ENCODE measurements at places on chromosomes 1 and 21.
A peak's percentile ranks its signal among the peaks of the same experiment; 100 is the strongest.

- no peak for DNase-seq
These were observed 8.5 kb upstream of the WDR47 start for GRCh38 chr1:109050228-109050995.

GRCh38 chr1:241186716-241187115, 170.3 kb downstream of the RGS7 start:
- no peak for DNase-seq

DNA sequence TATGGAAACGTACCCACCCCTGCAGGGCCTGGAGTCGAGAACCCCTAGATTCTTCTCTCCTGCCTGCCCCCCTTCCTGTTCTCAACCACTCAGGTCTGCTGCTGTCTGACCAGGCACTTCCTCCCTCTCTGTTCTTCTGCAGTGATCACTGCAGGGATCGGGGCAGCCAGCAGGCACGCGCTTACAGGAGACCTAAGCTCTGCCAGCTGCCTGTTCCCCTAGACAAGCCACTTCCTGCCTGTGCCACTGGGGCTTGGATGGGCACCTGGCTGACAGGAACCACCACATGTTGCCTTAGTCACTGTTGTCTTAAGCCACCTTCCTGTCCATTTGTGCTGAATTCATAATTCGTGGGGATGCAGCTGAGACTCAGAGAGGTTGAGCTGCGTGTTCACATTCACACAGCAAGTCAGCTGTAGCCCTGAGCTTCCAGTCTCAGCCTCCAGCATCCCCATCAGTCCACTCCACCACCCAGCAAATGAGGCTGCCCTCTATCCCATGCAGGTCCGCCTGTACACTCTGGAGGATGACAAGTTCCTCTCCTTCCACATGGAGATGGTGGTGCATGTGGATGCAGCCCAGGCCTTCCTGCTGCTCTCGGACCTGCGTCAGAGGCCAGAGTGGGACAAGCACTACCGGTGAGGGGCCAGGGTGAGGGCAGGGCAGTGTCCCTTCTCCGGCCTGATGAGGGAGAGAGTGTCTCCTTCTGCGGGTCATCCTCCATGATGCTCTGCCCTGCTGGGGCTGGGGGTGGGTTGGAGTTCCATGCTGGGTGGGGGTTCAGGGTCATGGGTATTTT, 18.6 kb downstream of the FAM151A start:
- DNase-seq: no peak

GRCh38 chr1:9395018-9395417, 102.3 kb downstream of the SPSB1 start:
- no peak for DNase-seq

DNA sequence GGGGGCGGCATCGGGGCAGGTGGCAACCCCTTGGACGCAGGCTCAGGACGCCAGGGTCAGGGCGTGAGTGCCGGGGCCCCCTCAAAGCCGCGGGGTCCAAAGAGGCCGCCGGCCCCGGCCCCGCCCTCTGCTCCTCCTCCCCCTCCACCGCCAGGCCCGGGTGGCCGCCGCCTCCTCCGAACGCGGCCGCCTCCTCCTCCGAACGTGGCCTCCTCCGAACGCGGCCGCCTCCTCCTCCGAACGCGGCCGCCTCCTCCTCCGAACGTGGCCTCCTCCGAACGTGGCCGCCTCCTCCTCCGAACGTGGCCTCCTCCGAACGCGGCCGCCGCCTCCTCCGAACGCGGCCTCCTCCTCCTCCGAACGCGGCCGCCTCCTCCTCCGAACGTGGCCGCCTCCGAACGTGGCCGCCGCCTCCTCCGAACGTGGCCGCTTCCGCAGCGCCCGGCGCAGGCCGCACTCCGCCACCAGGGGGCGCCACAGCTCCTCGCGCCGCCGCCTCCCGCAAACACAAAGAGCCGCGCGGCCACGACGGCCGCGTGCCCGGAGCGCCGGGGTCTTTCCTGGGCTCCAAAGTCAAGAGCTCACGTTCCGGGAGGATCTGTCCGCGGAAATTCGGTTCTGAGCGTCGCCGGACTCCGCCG, 19.3 kb upstream of the SAMD11 start:
- peak; percentile 77 for DNase-seq

DNA sequence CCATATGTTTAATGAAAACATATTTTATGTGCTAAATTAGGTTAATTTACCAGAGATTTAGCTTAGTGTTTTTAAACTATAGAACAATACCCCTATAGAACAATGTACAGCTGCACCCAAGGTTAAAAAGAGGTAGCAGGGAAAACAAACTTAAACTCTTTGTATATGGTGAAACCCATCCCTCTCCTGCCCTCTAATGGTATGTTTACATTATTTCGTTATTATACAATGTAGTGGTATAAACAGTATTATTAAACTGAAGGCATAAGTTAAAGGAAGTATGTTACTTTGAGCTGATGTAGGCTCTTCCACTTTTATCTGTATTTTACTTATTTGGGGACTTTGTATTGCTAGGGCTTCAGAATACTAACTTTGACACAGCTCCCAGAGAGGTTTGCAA, 16.7 kb upstream of the ZYG11A start:
- DNase-seq: peak; percentile 12

GRCh38 chr1:1779691-1780597, 1.7 kb upstream of the NADK start:
- no peak for DNase-seq

DNA sequence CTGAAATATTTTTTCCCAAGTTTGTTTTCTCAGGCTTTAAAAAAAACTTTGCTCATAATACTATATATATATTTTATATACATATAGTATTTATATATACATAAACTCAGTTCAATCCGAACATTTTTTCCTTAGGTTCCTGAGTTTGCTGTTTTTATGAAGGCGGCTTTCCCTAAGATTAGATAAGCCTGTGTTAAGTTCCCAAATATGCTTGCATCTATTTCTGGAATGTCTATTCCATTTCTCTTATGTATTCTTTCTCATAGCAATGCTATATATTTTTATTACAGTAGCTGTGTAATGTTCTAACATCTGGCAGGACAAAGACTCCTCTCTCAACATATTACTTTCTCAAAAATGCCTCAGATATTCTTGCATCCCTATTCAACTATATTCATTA, 45.9 kb downstream of the ADSS2 start:
- peak; percentile 24 for DNase-seq

DNA sequence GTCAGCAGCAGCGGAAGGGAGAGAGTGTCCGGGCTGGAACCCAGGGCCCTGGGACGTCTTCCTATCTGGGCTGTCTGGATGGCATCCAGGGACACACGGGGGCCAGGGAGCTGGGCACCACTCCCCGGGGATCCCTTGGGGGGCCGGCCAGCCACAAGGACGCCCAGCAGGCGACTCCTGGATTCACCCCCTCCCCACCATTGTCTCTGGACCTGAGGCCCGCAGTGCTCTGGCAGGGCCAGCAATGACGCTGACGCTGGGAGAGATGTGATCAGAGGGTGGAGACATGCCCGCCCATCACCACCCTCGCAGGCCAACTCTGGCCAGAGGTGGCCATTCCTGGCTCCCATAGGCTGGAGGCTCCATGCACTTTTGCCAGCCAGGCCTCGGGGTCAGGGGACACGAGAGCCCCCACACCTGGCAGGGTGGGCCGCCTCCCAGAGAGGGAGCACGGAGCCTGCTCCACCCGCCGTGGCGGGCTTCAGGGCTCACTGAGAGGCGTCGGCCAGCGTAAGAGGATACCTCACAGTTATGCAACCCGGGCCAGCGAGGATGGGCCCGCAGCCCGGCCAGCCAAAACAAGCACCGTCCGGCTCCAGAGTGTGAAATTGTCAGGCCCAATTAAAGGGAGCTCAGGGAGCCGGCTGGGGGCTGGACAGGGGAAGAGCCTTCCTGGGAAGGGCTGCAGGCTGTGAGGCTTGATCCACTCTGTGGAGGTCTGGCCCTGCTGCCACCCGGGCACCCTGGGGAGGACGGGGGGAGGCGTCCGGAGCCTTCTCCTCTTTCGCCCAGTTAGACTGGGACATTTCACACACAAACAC, 10.3 kb downstream of the ACTRT2 start:
- DNase-seq: no peak

DNA sequence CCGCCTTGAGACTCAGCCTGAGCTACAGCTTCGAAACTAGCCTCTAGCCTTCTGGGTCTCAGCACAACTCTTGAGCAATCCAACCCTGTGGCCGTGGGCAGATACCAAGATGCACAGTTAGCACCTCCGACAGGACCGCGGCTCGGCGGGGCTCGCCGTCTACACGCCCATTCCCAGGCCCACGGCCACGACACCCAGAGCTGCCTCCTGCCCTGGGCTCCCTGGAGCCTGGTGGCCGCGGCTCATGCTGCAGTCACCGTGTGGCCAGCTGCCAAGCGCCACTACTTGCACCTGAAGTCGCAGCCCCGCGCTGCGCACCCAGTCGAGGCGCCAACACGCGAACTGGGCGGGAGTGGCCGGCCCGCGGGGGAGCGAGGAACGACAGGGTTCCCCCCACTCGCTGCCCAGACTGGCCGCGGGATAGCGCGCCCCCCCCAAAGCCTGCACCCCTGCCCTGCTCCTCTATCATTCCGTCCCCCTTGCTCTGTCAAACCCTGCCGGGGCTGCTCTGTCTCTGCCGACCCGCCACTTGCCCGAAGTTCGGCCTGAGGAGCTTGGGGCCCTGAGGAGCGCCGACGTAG, 729 bp upstream of the CDCA8 start:
- peak; percentile 27 for DNase-seq

DNA sequence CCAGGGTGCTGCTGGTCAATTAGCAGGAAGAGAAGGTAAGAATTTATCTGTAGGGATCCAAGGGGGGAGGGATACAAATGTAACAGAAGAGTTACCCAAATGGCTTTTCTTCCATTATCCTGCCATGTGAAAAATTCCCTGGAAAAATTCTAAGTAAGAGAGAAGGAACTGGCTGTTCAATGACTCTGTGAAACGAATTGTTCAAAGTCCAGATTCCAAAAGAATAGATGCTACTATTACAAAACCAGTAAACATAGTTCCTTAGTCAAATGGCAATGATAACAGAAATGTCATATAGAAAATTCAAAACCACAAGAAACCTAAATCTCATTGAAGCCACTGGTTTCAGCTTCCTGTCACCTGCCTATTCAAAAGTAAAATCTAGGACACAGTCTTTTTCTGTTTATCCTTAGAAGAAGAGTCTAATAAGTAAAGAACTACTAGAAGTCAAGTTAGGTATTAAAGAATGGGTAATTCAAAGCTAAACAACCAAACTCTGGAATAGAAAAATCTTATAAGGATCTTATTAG, 102.6 kb downstream of the ZNF644 start:
- DNase-seq: no peak

- DNase-seq: no peak
These were observed 473.3 kb upstream of the PLXNA2 start for GRCh38 chr1:208717525-208717924.

- peak; percentile 70 for DNase-seq
These were observed 60.5 kb downstream of the CLIC4 start for GRCh38 chr1:24805534-24806301.

GRCh38 chr1:219495737-219496408, 117.0 kb downstream of the ZC3H11B start:
- no peak for DNase-seq

DNA sequence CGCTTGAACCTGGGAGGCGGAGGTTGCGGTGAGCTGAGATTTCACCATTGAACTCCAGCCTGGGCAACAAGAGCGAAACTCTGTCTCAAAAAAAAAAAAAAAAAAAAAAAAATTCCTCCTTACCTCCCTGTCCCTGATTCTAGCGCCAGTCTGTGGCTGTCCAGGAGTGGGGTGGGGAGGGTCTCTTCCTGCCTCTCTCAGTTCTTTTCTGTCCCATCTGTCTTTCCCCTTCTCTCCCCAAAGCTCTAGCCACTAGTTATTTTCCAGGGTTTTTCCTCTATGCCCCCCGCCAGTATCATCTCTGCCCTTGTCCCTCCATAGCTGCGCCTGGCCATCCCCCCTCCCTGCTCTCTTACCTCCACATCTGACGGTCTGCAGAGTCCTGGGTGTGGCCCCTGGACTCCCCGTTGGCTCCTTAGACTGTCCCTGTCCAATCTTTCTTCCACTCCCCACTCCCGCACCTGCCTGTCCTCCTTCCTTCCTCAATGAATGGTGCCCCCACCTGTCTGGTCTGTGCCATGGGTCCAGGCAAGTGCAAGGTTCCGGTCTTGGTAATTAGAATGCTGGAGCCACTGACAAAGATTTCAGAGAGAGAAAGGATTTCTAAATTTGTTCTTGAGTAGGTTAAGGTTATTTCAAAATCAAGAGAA, 1.6 kb upstream of the TMEM63A start:
- DNase-seq: no peak

DNA sequence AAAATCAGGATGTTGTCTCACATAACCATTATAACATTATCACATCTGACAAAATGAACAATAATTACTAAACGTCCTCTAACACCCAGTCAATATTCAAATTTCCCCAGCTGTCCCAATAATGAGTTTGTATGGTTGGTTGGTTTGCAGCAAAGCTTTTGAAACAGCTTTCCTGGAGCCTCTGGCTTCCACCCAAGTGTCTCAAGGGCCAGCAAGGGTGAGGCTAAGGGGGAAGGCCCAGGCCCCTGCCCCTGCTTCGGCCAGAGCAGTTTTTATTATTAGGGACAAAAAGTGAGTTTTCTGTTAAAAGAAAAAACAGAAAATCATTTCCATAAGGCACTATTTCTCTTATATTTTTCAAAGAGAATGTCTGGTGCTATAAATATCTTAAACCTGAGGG, 19.1 kb upstream of the AVPR1B start:
- no peak for DNase-seq

GRCh38 chr1:101112051-101112780, 86.6 kb upstream of the DPH5 start:
- no peak for DNase-seq

GRCh38 chr1:24058671-24059455, 53.1 kb downstream of the MYOM3 start:
- no peak for DNase-seq

DNA sequence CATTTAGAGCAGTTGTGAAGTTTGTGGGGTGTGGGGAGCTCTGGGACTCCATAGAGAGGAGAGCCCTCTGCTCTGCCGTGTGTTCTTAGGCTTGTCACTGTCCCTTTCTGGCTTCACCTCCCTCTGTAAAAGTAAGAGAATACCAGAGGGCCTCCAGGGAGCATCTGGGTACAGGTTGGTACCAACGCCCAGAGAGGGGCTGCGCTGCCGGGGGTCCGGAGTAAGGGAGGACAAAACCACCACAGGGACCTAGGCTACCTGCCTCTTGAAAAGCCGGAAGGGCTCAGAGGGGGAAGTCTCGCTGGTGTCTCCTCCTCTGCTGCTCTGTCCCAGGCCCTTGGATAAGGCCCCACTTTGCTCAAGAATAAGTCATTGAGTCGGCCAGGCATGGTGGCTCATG, 3.1 kb upstream of the TINAGL1 start:
- DNase-seq: no peak

- peak; percentile 11 for DNase-seq
These were observed 41.5 kb downstream of the LGR6 start for GRCh38 chr1:202235003-202235660.

DNA sequence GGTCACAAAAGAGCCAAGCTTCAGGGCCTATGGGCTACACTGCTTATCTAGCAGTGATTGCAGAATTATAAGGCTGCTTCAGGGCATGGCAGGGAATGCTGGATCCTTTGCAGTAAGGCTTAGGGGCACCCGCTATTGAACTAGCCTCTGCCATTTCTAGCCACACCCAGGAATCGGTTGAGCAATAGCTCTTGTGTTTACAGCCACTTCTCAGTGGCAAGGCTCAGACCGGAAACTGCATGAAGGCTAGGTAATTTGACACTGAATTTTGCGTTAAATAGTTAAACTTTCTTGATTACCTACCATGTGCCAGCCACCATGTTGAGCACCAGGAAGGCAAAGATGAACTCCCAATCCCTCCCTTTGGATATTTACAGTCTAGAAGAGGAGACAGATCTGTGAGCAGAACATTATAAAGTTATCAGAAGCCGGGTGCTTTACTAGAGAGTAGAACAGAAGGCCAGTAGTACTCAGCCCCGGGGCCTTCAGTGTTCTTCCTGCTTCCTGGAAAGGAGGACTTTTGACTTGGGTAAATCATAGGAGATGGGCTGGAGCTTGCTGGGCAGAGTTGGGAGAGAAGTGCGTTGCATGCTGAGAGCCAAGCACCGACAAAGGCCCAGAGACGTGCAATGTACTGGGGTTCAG, 98.6 kb upstream of the LPGAT1 start:
- DNase-seq: no peak

Measured in fibroblast of skin of back (primary cell).